Hematopoietic multipotent progenitor cell treated with erythropoietin and hydrocortisone succinate and interleukin-3 and kit ligand, for 8 days (in vitro differentiated cells): ENCODE measurements at places on chromosomes 16 and 17.

GRCh38 chr17:7852262-7852670 lies 2.6 kb upstream of the TMEM88 start:
- no peak for DNase-seq

DNA sequence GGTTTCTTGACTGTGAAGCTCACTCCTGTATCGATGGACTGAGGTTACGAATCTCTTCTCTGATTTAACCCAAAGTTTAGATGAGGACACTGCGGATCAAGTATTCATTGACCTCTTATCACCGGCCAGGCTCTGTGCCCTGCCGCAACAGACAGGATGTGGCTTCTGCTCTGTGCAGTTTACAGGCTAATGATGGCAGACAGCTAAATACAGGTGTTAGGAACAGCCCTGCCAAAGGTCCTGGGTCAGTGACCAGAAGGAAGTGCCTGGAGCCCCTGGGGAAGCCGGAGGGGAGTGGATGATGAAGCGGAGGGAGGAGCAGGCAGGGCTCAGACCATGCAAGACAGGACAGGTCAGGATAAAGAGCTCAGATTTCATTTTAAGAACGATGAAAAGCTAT lies 44.4 kb downstream of the HAPSTR1 start:
- DNase-seq: peak; percentile 58

DNA sequence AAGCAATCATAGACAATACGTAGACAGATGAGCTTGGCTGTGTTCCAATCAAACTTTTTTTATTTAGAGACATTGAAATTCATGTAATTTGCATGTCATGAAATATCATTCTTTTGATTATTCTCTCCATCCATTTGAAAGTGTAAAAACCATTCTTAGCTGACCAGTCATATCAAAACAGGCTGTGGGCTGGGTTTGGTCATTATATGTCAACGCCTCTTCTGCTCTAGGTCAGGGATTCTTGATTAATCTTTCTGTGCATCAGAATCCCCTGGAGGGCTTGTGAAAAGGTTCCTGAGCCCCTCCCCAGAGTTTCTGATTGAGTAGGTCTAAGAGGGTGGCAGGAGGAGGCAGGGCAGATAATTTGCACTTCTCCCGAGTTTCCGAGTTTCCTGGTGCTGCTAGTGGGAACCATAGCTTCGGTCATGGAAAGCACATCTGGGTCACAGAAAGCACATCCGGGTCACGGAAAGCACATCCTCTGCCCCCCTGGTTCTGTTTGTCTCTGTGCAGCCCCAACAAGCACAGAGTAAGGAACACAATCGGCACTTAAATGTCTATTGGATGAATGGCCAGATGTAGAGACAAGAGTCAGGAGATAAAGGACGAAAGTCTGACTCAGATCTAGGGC lies 16.4 kb downstream of the PIMREG start:
- no peak for DNase-seq

GRCh38 chr16:13811834-13812233 lies 108.1 kb upstream of the ERCC4 start:
- no peak for DNase-seq

GRCh38 chr17:19551165-19551564 lies 17.5 kb downstream of the SLC47A1 start:
- no peak for DNase-seq

DNA sequence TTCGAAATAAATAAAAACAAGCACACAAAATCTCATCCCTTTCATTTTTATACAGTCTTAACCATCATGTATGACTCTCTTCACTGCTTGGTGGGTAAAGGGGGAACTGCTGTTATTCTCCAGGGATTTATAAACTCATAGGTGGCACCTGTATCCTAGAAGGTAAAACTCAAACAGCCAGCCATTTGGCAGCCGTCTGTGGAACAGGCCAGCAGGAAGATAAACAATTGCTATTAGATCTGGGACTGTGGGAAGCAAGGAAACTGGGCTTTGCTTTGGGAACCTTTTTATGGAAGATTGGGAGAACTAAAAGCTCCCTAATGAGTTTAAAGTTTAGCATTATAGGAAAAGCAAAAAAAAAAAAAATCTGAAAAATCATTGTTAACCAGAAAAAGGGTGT lies 126.0 kb downstream of the TANGO6 start:
- DNase-seq: no peak

DNA sequence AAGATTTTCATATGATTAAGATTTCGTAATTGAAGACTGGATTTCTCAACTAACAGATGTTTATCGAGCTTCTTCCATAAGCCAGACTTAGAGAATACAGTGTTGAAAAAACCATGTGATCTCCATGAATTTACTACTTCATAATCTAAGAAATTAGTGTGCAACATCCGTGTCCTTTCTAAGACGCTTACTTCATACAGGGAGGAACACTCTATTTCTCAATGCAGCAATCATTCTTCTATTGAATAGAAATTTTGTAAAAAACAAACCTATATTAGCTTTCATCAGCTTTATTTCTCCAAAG lies 946.3 kb downstream of the KCNJ2 start:
- no peak for DNase-seq

DNA sequence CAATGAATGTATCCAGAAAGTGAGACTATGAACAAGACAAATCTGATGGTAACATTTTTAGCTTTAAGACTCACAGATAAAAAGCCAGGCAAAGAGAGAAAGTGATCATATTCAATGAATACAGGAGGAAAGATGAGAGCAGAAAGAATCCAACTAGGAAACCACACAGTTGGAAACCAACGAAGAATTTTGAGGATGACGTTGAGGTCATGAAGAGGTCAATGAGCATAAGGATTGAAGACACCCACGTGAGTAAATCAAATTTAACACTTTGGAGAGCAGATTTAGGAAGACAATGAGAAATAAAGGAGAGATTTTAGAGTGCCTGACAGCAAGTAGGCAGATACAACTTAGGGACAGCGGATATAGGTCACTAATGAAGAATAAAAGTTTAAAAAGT lies 948.1 kb downstream of the KCNJ2 start:
- no peak for DNase-seq

GRCh38 chr17:47736501-47737495 lies 3.8 kb downstream of the TBX21 start:
- DNase-seq: no peak

DNA sequence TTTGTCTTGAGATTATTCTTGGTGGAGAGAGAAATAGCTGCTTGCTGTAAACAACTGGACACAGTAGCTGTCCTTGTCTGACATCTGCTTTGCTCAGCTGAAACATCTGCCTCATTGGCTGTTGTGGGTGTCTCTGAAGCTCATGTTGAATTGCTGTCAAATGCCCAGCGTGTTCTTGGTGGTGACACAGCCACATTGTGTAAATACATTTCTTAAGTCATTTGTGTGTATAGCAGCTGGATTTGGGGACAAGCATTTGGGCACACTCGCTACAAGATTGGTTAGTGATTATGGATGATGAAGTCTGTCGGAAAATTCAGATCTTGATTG lies 5.3 kb downstream of the FAM234A start:
- DNase-seq: no peak

- DNase-seq: no peak
Measured at GRCh38 chr16:57462978-57463362, 491 bp downstream of the POLR2C start.

GRCh38 chr17:56898874-56899273 lies 15.0 kb downstream of the TRIM25 start:
- DNase-seq: no peak

DNA sequence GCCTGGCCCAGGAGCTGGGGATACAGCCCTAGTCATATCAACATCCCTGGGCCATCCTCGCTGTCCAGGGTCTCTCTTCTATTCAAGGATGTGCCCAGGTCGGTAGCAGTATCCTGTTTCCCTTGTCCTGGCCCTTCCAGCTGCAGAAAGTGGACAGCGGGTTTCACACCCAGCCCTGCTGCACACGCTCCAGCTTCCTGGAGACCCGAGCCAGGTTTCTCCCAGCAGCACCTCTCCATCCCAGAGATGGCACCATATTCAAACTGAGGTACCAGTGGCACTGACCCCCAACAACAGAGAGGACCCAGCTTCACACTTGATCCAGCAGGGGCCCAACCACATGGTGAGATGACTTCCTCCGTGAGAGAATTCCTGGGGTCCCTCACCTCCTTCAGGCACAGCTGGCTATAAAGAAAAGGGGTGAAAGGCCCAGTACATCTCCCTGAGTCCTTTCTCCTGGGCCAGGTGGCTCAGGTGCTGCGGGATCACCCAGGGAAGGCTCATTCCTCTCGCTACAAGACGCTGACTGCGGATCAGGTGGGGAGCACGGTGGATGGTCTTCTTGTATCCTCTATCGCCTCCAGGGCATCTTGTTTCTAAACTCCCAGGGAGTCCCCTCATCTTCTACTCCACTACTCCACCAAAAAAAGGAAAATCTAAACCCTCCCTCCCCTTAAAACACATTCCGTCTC lies 1.4 kb downstream of the CUEDC1 start:
- no peak for DNase-seq

DNA sequence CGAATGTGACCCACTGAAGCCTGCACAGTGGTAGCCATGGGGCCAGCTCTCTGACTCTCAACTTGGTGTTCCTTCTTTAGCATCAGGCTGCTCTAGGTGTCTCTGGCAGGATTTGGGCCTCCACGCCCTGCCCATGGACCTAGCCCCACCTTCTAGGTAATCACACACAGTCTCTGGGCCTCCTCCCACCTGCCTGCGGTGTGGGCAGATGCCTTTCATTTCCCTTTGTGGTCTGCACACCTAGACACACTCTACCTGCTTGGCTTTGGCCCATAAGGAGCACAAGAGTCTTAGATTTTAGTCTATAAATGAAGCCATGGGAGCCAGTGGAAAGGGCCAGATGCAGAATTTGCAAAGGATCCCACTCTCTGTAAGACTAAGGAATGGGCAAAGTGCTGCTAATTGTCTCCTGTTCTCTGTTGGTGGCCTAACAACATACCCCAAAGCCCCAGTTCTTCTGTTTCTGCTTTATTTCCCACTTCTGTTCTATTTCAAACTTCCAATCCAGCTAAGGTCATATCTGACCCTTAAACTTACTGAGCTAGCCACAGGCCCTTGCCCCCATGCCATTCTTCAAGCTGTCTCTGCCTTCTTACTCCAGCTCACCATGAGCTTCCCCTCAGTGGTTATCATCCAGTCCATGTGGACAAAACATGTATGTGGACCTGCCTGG lies 7.2 kb upstream of the MFSD6L start:
- DNase-seq: no peak

GRCh38 chr17:77089124-77089490 lies 51.7 kb upstream of the SEC14L1 start:
- peak; percentile 50 for DNase-seq

DNA sequence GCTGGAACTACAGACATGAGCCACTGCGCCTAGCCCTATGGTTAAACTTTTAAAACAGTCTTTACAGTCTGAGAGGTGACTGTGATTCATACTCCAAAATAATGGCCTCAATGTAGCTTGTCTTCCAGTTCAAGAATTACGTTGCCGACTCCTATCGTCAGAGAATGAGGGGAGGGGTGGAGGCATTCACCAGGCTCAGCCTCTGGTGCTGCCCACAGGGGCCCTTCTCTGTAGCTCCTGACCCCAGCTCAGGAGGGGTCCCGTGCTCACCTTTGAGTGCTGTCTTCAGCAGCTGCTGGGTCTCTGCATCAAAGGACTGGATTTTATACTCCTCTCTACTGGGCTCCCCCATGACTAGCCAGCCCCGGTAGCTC lies 1.2 kb downstream of the MIF4GD start:
- DNase-seq: peak; percentile 14
